NCI-H2171 (cell line): ENCODE measurements at places on chromosomes 2 and 18.
A peak's percentile ranks its signal among the peaks of the same experiment; 100 is the strongest.

DNA sequence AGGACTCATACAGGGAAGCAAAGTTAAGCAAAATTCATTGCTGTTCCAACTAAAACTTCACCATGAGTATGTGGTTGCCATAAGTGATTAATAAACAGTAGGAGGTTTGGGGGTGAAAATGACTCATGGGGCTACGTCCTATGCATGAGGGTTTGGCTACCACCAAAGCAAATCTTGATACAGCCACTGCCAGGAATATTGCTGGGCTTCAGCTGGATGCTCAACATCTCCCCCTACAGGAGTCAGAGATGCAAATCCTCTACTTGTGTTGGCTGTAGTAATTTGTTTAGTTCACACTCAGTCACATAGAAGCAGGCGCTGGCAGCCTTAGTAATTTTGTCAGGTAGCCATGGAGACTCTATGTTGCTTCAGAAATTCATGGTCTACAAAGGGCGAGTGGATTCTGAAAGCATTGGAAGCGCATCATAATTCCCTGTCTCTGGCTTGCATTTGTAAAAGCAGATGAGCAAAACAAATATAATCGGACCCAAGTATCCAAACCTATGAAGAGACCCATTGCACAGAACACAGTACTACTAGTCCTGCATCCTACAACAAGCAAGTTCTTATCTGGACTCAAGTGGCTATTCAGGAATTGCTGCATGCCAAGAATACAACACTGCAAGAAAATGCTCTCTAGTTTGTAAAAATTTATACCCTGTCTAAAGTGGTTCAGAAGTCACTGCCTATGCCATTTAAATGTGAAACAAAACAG is 76.0 kb downstream of the CD28 start:
- DNase-seq, result no peak

DNA sequence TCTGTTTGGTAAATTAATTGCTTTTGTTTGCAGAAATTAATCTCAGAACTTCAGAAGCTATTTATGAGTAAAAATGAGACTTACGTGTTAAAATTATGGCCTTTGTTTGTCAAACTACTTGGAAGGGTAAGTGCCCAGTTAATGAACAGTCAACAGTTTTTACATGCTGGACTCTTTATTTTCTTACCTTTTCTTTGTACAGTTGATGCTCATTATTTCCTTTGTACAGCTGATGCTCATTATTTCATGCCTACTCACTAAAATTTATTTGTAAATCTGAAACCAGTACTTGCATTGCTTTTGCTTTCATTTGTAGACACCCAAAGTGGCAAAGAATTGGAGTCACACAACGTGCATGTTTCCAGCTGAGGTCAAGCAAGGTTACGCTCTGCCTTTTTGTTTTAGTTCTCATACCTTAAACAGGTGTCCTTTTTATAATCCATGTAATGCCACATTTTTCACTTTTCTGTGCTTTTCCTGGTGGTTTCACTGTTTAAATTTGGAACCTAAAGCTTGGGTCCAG is 13.3 kb downstream of the RIF1 start:
- DNase-seq, result no peak

DNA sequence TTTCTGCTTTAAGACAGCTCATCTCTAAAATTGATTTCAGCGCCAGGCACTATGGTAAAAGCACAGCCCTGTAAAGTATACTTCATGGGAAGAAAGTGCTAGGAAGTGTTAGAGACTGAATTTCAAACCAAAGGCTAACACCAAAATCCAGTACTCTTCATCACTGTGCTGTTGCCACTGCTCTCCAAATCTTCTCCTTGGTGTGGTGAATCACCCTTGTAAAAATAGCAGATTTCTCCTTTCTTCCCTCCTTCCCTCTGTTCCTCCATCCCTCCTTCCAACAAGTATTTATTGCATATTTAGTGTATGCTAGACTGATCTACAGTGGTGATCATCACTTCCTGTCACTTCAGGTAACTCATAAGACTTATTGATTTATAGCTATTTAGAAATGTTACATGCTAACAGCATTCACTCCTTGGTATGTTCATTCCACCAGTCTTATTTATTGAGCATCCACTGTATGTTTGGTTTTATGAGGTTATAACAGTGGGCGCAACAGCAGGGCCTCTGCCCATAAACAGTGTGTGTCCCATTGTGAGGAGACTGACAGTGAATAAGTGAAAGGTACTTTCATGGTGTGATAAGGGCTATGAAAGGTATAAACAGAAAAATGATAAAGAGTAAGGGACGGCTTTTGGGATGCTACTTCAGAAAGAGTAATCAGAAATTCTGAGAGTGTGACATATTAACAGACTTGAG is 20.0 kb downstream of the KDM3A start:
- DNase-seq, result no peak

DNA sequence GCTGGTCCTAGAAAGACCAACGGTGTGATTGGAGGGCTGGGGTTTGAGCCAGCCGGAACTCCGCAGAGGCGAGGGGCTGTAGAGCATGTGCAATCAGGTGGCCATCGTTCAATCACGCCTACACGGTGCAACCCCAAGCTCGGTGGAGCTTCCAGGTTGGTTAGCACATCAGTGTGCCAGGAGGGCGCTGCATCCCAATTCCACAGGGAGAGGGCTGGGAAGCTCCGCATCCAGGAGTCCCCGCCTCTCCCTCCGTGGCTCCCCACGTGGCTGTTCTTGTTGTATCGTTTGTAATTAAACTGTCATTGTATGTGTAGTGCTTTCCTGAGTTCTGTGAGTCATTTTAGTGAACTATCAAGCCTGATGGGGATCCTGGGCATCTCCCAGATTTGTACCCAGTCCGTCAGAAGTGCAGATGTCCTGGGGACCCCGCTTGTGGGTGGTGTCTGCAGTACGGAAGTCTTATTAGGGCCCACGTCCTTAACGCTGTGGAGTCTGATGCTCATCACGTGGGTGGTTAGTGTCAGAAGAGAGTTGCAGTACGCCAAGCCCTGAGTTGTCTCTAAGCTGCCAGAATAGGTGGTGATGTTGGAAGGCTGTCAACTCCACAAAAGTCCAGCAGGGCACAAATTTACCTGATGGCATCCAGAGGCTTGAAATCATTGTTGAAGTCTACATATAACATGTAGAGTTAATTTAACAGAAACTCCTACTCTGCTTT is 20.6 kb upstream of the AMMECR1L start:
- no peak for DNase-seq

GRCh38 chr2:127261804-127262406 is 32.0 kb downstream of the ERCC3 start:
- no peak for DNase-seq

- DNase-seq, result no peak
Observed at GRCh38 chr2:72034353-72035095, 113.1 kb downstream of the CYP26B1 start.

- no peak for DNase-seq
Observed at GRCh38 chr2:28980368-28981015, 606 bp upstream of the TOGARAM2 start.

GRCh38 chr2:204255071-204255470 is 290.2 kb upstream of the PARD3B start:
- DNase-seq, result no peak

DNA sequence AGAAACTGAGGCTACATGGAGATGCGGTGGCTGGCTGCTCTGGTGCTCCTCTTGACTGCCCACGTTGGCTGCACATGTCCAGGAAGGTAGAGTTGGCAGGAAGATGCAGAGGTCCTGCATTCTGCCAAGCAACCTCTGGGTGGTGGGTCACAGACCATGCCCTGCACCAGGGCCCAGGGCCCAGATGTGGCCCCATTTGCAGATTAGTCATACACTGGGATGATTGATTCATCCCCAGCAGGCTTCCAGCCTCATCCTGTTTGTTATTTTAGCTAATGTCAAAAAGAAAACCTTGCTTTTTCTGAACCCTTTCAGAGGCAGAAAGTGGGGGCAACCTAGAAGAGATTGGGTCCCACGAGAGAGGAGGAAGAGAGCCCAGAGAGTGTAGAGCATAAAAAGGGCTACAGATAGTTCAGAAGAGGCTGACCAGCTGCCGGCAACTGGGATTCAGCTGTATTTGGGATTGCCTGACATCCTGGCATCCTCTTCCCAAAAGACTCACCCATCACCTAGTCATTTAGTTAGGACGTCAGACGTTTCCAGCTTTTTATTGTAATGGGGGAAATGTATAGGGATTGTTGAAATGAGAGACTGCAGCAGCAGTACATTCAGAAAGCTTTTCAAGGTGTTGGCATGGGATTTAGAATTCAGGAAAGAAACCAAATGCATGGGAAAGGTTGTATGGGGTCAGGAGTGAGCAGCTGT is 101.9 kb downstream of the CTIF start:
- DNase-seq, result no peak

- no peak for DNase-seq
Observed at GRCh38 chr2:66334237-66335029, 100.5 kb upstream of the MEIS1 start.

GRCh38 chr18:58005011-58005410 is 39.0 kb upstream of the NEDD4L start:
- DNase-seq, result no peak

- DNase-seq, result no peak
Observed at GRCh38 chr18:6571239-6571602, 156.5 kb upstream of the L3MBTL4 start.

DNA sequence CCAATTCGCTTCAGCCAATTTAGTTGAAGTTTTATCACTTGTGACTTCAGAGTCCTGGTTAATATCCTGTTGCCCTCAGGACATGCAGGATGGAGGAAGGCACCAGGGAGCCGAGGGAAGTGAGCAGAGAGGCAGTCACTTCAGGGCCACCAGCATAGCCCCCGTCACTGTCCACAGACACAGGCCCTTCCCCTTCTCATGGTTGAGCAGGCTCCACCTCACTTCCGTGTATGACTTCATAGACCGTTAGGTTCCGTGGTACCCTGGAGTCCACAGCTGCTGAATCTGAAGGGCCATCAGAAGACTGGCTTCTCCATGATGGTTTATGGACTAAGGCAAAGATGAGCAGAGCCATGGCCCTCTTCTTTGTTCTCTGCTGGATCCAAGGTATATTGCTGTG is at the start of gene C2orf92:
Gene C2orf92, plus strand, starts transcription at position 266 of the 400 bp plus-strand sequence. Its CDS starts 76 bp downstream, at position 342.
- DNase-seq, result no peak

- DNase-seq, result no peak
Observed at GRCh38 chr2:83972128-83972527, 487.0 kb downstream of the SUCLG1 start.

- DNase-seq, result peak; percentile 4
Observed at GRCh38 chr2:218805627-218806026, 23.7 kb downstream of the CYP27A1 start.

GRCh38 chr18:72612894-72613533 is 68.9 kb upstream of the CBLN2 start:
- no peak for DNase-seq

DNA sequence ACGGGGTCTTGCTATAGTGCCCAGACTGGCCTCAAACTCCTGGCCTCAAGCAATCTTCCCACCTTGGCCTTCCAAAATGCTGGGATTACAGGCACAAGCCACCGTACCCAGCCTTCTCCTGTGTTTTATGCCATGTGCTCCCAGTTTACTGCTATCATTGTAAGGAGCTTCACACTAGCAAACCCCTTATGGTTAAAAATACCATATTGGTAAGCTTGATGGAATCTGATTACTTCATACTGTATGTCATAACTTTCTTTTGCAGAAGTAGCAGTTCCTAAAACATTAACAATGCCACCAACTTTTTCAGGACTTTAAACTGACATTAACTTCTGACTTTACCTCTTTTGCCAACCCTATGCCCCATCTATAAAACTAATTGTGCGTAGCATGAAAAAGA is 36.2 kb downstream of the HAT1 start:
- no peak for DNase-seq

- DNase-seq, result no peak
Observed at GRCh38 chr18:2903006-2903405, 56.2 kb downstream of the EMILIN2 start.

- no peak for DNase-seq
Observed at GRCh38 chr2:170255971-170256370, 78.0 kb downstream of the MYO3B start.

DNA sequence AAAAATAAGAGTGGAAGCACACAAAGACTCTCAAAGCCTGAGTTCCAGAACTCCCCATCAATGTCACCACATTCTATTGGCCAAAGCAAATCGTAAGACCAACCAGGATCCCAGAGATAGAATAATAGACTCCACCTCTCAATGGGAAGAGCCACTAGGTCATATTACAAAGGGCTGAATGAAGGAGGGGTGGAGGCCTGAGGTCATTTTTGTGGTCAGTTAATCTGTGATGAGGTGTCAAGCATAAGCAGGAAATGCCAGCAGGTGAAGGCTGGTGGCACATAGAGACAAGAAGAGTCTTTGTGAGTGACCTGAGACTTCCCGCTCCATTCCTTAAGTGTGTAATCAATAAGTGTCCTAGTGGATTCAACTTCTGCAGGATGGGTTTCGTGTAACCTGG is 144.3 kb downstream of the TFCP2L1 start:
- DNase-seq, result no peak

- no peak for DNase-seq
Observed at GRCh38 chr2:100813527-100813926, 6.4 kb upstream of the NPAS2 start.

- DNase-seq, result no peak
Observed at GRCh38 chr18:51028201-51028805, 1.7 kb upstream of the SMAD4 start.

GRCh38 chr2:173990245-173990644 is 25.1 kb upstream of the SP3 start:
- DNase-seq, result no peak

GRCh38 chr2:233006648-233007047 is 6.4 kb downstream of the NGEF start:
- DNase-seq, result no peak
